CD4-positive, alpha-beta T cell treated with Interleukin-12 subunit alpha and Interleukin-12 subunit beta, for 1 hour (primary cell): ENCODE measurements at places on chromosomes 6 and 20.

DNA sequence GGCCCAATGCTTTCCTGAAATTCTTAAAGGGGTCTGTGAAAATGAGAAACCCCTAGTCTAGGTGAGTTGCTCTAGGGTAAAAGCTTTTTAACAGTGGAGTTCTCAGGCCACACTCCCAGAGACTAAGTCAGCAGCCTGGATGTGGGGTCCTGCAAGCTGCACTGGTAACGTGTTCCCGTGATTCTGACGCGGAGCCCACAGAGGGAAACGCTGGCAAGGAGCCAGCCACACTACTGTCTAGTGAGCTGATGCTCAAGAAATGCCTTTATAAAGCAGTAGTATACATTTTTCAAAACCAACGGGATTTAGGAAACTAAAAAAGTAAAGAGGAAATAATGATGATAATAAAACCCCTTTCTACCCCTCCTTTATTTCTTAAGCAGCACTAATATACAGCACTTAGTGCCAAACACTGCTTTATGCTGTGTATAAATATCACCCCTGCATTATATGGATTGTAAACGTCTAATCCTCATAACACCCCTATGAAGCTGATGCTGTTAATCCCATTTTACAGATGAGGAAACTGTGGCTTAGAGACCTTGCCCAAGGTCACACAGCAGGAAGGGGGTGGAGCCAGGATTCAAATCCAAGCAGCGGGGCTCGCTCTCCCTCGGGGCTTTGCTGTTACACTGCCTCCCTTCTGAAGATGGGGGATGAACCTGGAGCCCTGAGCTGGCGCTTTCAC is 25.0 kb downstream of the KCNK15 start:
- no peak for DNase-seq

DNA sequence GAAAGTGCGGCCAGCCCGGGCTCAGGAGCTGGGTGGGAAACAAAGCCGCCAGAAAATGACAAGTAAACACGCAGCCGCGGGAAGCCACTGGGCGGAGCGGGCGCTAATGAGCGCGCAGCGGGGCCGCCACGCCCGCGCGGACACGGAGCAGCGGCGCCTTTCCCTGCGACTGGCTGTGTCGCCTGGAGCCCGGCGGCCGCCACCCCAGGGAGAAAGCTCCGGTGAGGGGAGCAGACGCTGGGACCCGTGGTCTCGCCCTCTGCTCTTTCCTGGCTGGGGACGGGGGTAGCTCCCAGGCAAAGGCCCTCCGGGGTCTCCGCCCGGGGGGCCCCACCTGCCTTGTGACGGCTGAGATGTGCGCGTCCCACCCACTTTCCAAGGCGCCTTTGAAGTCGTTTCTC is 54.9 kb downstream of the PRR18 start:
- DNase-seq, result no peak

DNA sequence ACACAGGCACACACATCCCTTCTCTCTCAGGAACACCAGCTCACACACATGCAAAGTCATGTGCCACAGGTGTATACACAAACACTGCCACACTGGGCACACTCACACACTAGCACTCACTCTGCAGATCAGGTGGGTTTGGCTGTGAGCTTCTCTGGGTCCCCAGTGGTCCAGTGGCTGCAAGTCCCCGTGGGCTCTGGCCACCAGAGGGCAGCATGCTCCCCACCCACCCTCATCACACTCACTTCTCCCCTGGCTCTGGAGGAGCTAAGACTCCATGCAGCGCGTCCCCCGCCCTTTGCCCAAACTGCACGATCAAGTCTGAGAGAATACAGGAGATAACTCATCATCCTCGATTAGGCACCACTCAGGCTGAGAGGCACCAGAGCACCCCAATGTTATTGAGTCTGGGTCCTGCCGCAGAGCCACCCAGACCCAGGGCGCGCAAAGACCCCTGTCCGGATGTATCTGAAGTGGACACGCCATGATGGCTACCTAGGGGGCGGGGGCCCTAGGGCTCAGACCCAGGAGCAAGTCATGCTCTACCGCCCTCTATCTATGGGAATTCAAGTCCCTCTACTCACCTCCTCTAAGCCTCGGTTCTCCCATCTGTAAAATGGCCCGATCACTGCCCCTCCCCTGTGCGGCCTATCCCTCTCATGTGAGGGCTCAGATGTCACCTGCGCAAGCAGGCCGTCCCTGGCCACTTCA is 90.5 kb downstream of the GRM4 start:
- peak; percentile 59 for DNase-seq

DNA sequence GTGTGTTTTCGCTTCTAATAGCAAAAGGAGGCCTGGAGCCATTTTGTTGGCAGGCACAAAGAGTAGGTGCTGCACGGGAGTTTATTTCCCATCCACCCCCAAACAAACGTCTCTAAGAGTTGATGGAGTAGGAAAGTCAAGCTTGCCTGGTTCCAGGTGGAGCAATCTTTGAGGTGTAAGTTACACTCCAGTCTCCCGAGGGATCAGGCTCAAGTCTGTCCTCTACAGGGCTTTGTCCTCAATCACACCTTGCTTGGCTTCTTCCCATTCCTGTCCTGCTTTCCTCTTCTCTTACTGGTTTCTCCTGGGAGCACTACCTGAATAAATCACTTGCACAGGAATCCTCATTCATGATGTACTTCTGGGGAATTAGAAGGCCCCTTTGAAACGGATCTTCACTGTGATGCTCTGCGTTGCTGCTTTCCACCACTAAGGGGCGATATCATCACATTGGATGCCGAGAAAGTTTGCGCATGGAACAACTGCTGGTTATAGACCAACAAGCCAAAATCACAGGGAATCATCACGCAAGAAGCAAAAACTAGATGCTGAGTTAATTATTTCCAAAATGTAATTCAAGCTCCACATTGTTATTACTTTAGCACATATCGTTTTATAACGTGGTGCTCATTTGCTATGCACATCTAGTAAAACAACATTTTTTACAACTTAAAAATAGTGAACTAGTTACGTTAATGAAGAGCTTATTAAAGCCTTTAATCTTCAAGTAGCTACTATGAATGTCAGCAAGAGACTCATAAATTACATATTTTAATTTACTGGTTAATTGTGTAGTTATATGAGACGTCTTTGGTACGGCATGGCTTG is 156.8 kb downstream of the DNAH8 start:
- peak; percentile 68 for DNase-seq

DNA sequence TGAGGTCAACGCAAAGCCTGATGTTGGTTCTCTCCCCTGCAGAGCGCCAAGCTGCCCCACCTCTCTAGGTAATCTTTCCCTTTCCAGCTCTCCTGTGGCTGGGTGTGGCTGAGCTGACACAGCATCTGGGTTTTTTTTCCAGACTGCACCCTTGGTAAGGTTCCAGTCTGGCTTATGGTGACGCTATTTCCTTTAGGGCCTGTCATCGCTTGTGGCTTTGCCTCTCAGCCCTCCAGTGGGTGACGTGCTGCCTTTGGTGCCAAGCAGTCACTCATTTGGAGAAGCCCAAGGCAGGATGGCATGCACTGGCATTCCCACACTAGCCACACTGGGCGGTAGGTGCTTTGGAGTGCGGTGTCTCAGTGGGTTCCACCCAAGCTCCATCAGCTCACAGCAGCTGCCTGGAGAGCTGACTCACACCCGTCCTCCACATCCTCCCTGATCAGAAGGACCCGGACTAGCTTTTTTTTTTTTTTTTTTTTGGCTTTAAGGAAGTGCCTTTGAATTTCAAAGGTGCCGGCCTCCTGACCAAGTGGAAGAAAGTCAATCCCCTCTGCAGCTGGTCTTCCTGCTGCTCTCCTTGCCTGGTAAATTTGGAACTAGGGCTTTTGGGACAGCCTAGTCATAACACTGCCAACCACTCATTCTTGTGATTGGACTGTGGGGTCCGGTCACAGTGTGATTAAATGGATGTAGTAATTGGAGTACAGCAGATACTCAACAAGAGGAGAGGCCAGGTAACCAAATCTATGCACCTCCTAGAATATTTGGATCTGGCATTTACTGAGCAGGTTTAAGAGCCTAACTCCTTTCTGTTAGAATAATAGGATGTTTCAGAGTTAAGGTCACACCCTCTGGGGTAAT is 153.6 kb downstream of the CD83 start:
- DNase-seq, result peak; percentile 23

- no peak for DNase-seq
These were observed 78.3 kb upstream of the MMS22L start for GRCh38 chr6:97361286-97361685.

DNA sequence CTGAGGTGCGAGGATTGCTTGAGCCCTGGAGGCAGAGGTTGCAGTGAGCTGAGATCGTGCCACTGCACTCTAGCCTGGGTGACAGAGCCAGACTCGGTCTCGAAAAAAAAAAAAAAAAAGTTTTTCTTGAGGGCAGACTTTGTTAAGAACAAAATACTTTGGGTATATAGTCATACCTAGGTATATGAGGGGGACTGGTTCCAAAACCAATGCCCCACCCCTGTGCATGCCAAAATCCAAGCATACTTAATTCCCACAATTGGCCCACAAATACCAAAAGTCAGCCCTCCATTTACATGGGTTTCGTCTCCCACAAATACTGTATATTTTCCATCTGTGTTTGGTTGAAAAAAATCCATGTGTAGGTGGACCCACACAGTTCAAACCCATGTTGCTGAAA is 119.9 kb downstream of the INSM1 start:
- DNase-seq, result no peak
